ENCODE measurements at places on chromosomes 4 and X. TPM values are rescaled to one million over a fixed set of nuclear protein-coding genes. Genes with fewer than 3 reads are reported as not detected.

The IL13RA1 gene
- 0.81 TPM for total RNA-seq

The LRIT3 gene
- total RNA-seq: under 0.01 TPM

The MAOA gene
- total RNA-seq: 0.54 TPM

The SSX2B gene
- not detected for total RNA-seq

The CYTL1 gene
- 98.3 TPM for total RNA-seq

The L1CAM gene
- total RNA-seq: under 0.01 TPM

The PRSS12 gene
- total RNA-seq: not detected

The RADX gene
- total RNA-seq: 3.8 TPM

The F8A3 gene
- 1.1 TPM for total RNA-seq

The SLBP gene
- total RNA-seq: 39.0 TPM

The PCDH19 gene
- total RNA-seq: under 0.01 TPM

The ZFP42 gene
- not detected for total RNA-seq

The ADRA2C gene
- 0.54 TPM for total RNA-seq

The TMEM154 gene
- total RNA-seq: 2.2 TPM

The PARM1 gene
- total RNA-seq: under 0.01 TPM

The GPC4 gene
- total RNA-seq: under 0.01 TPM

The KCND1 gene
- 3.0 TPM for total RNA-seq

The TMEM31 gene
- not detected for total RNA-seq

The HHIP gene
- total RNA-seq: 0.27 TPM

The ATP2B3 gene
- not detected for total RNA-seq

The TECRL gene
- not detected for total RNA-seq

The ATG4A gene
- 5.7 TPM for total RNA-seq

Measured in hematopoietic multipotent progenitor cell (in vitro differentiated cells).